ENCODE measurements at places on chromosomes 3 and 15. TPM values are rescaled to one million over a fixed set of nuclear protein-coding genes. Genes with fewer than 3 reads are reported as not detected.
A peak's percentile ranks its signal among the peaks of the same experiment; 100 is the strongest.

DNA sequence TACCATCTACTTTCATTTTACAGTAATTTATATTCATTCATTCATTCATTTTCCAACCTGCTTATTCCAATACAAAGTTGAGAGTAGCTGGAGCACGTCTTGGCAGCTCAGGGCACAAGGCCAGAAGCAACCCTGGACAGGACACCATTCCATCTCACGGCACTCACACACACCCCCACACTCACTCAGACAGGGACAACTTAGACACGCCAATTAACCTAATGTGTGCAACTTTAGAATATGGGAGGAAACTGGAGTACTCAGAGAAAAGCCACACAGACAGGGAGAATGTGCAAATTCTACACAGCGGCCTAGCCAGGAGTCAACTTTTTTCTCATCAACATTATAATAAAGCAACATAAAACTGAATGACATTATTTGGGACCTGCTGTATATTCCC, 46.7 kb downstream of the IGF2BP2 start:
- DNase-seq = peak; percentile 31
- H3K4me1 ChIP-seq = peaks cover 7% of the 10 kb centered on the region
- H3K27ac ChIP-seq = no peak overlapping the region
- no peak overlapping the region for H3K4me3 ChIP-seq

DNA sequence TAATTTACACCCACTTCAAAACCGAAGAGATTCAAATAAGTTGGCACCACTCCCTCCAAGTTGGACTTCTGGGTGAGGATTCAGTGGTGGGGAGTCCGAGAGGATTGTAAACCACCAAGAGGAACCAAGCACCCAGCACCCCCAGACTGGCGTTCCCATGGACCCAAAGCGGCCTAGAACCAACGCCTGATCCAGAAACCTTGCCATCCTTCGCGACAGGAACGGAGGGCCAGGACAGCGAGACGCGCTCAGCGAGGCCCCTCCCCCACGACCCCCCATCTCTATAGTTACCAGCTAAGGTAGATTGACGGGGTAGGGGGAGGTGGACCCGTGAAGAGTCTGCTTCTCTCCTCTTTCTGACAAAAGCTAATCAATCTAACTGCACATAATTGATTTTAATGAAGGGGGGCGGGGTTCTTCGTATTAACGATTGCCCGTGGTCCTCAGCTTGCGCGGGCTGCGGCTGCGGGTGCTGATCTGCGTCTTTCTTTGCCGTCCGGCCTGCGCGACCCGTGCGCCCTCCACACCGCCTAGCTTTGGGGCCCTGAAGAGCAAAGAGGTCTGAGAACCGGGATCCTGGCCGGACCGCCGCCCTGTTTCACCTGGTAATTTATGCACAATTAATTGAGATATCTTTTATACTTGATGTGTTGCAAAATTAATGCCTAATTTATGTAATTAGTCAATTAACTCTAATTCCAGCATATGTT, 10.9 kb upstream of the FOXB1 start:
- H3K27ac ChIP-seq = no peak overlapping the region
- H3K36me3 ChIP-seq = no peaks in the 10 kb centered on the region
- peaks cover 59% of the 10 kb centered on the region for H3K27me3 ChIP-seq
- H3K4me1 ChIP-seq = no peaks in the 10 kb centered on the region
- H3K4me3 ChIP-seq = no peak overlapping the region

DNA sequence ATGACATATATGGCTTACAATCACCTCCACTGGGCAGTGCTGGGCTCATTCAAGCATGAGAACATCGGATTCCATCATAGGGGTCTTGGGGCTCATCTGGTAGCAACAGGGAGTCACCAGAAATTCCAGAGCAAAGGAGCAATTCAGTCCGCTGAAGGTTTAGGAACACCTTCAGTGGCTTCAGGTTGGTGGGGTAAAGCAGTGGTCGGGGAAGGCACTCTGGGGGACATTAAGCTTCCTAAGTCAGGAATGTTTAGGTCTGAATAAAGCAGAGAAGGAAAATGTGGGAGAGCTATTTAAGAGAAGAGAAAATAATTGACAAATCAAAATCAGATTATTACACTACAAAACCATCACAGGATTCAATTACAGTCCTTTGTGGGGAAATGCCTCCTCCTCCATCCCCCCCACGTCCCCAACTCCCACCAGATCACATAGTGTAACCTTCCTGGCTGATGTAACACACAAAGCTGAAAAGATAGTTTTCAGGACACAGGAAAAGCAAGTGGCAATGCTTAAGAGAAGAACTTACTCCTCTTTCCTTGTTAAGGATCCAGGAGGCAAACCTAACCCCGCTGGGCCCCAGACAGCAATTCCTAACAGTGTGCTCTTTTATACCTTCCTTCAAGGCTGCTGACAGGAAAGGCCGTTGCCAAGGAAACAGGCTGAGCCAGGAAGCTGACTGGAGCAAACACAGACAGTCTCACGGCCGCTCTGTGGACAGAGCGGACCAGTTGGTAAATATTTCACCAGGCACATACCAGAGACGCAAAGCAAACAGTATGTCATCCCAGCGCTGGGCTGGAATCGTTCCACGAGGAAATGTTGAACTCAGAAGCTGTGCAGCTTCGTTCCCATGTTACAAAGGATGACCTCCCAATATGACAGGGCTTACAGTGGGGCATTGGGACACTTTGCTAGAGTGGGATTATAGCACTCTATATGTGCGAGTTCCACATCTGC, 57.5 kb upstream of the LMCD1 start:
- peaks cover 9% of the 10 kb centered on the region for H3K4me1 ChIP-seq
- no peaks in the 10 kb centered on the region for H3K27me3 ChIP-seq
- peak overlapping the region; percentile 38 for H3K4me3 ChIP-seq
- no peaks in the 10 kb centered on the region for H3K36me3 ChIP-seq

GRCh38 chr15:39787479-39787878, 4.8 kb upstream of the FSIP1 start:
- H3K27me3 ChIP-seq = no peaks in the 10 kb centered on the region
- H3K27ac ChIP-seq = no peak overlapping the region
- peak; percentile 70 for DNase-seq
- H3K4me3 ChIP-seq = no peak overlapping the region

DNA sequence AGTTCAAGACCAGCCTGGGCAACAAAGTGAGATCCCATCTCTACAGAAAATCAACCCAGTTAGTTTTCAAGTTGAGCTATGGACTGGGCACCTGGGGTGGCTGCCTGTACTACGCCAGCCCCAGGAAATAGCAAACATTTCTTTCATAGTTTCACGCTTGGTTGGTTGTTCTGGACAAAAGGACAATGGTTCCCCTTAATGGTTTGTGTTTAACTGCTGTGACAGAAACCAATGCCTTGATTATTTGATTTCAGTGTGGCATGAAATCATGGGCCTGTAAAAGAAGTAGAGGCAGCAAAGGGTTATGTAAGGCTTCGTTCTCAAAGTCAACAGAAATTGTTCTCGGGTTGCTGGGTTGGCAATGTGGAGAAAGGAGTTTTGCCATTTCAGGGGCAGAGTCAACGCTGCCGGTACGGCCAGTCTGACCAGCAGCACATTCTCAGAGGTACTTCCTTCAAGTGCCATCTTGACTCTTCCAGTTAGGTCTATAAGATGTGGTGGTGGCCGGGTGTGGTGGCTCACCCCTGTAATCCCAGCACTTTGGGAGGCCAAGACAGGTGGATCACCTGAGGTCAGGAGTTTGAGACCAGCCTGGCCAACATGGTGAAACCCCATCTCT, 12.7 kb downstream of the LCMT2 start:
- H3K4me3 ChIP-seq = no peak overlapping the region
- H3K27me3 ChIP-seq = peaks cover 12% of the 10 kb centered on the region
- no peaks in the 10 kb centered on the region for H3K4me1 ChIP-seq
- no peak for DNase-seq
- H3K27ac ChIP-seq = no peak overlapping the region

DNA sequence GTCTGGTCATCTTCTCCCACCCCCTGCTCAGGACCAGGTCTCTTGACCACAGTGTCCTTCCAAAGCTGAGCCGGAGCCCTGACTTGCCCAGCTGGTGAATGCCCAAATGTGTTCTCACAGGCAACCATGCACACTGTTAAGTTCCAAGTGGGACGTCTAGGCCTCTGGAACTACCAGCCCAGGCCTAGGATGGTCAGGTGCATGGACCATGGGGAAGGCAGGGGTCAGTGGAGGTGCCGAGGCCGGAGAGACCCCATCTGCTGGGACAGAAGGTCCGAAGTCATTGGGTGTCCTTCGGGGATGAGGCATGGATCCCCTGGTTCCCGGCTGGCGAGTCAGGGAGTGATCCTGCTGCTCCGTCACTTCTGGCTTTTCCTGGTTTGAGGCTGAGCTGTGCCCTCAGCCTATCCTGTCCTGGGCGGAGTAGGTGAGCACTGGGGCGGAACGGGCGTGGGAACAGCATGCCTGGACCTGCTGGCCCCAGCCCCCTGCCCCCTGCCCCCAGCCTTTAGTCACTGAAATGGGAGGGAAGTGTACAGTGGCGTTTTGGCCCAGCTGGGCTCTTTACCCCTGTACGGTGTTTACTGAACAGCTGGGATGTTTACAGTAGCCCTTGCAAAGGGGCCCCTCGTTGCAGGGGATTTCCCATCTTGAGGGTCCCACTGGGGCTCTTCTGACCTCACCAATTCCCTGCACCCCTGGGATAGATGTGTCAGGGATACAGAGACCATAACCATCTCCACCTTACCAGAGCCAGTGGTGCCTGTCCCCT, 12.1 kb downstream of the SEMA3F start:
- no peak for DNase-seq
- H3K4me1 ChIP-seq = peaks cover 26% of the 10 kb centered on the region
- H3K4me3 ChIP-seq = no peak overlapping the region
- H3K27me3 ChIP-seq = no peaks in the 10 kb centered on the region

DNA sequence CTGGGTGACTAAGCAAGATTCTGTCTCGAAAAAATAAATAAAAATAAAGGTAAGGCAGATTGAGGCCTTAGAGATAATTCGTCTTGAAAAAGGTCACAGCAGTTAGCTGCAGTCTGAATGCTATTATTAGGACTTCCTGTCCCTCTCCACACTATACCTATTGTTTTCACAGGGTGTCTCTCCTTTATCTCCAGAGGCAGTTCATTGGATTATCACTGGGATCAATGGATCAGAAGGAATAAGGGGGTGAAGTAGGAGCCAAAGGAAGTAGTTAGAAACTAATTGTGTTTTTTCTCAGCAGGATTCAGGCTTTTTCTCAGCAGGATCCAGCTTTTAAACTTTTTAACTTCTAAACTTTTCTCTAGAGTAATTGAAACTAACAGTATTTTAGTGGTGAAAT, 326.9 kb downstream of the IL5RA start:
- H3K27me3 ChIP-seq = peaks cover 100% of the 10 kb centered on the region
- H3K4me3 ChIP-seq = no peak overlapping the region
- DNase-seq = no peak

- H3K36me3 ChIP-seq = no peaks in the 10 kb centered on the region
- no peaks in the 10 kb centered on the region for H3K27me3 ChIP-seq
- no peak overlapping the region for H3K27ac ChIP-seq
Observed at GRCh38 chr3:189071446-189071845, 100.3 kb upstream of the TPRG1 start.

DNA sequence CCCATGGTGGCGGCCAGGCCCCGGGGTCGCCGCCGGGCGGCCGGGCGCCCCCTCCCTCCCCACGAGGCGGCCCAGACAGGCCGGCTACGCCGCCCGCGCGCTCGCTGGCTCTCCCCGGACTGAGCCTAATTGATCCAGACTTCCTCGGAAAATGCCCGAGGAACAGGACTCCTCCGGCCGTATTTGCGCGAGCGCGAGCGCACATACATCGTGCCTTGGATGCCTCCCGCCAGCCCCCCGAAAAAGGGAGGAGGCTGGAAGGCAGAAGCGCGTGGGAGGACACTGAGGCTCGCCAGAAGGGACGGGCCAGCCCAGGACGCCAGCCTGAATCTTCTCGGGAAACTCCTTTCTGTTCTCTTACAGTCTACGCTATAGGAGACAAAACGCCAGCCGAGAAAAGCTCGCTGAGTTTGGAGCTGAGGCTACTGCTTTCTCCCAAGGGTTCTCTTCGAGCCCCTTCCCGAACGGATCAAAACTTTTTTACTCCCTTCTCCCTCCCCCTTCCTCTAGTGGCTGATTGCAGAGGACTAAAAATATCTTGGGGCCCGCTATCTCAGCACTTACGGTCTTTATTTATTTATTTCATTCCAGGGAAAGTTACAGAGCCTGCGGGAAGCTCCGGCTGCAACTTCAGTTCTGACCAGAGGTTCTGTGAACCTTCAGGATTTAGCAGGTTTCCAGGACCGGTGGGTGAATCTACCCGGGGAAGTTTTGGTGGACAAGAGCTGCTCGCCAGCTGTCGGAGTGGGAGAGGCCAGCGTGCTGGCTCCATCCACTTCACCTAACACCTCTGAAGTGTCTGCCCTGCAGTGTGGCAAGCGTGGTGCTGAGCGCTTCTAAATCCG, at the start of gene PDZRN3:
Gene PDZRN3 (minus strand): TSS at position 121 of the 845 bp plus-strand sequence.
- peaks cover 27% of the 10 kb centered on the region for H3K27me3 ChIP-seq
- H3K27ac ChIP-seq = peak within 1 kb of the TSS; percentile 50
- DNase-seq = peak; percentile 88
- peaks cover 9% of the 10 kb centered on the region for H3K36me3 ChIP-seq

- H3K36me3 ChIP-seq = peaks cover 75% of the 10 kb centered on the region
- H3K4me1 ChIP-seq = no peaks in the 10 kb centered on the region
- no peak overlapping the region for H3K4me3 ChIP-seq
- no peaks in the 10 kb centered on the region for H3K27me3 ChIP-seq
- no peak for DNase-seq
Observed at GRCh38 chr3:57918123-57918837, 89.9 kb upstream of the FLNB start.

The ZNF445 gene
- total RNA-seq = 31.2 TPM

The BOC gene
- 9.6 TPM for total RNA-seq

The ADGRG7 gene
- total RNA-seq = 2.1 TPM

The FMN1 gene
- total RNA-seq = 0.36 TPM

Data from endodermal cell (in vitro differentiated cells).